Smooth muscle cell of the umbilical artery (primary cell): ENCODE measurements at places on chromosomes 4 and X. TPM values are rescaled to one million over a fixed set of nuclear protein-coding genes. Genes with fewer than 3 reads are reported as not detected.

AWAT2 gene
- total RNA-seq = not detected in 2 replicates

P2RY10 gene
- total RNA-seq = not detected in 2 replicates

RAB40A gene
- total RNA-seq = 0.14 and 0.30 TPM in 2 replicates

RHOH gene
- under 0.01 TPM in 1 of 2 replicates, not detected in the other for total RNA-seq

GAGE1 gene
- not detected in 2 replicates for total RNA-seq

CLDN2 gene
- total RNA-seq = 0.14 TPM in 1 of 2 replicates, not detected in the other

GPR143 gene
- total RNA-seq = 0.28 and 1.5 TPM in 2 replicates
